ENCODE measurements at places on chromosomes 2 and 18.

- no peak for DNase-seq
These were observed 57.9 kb downstream of the DYNC1I2 start for GRCh38 chr2:171745141-171745540.

GRCh38 chr2:11903085-11903606 is 156.7 kb downstream of the LPIN1 start:
- DNase-seq = no peak

DNA sequence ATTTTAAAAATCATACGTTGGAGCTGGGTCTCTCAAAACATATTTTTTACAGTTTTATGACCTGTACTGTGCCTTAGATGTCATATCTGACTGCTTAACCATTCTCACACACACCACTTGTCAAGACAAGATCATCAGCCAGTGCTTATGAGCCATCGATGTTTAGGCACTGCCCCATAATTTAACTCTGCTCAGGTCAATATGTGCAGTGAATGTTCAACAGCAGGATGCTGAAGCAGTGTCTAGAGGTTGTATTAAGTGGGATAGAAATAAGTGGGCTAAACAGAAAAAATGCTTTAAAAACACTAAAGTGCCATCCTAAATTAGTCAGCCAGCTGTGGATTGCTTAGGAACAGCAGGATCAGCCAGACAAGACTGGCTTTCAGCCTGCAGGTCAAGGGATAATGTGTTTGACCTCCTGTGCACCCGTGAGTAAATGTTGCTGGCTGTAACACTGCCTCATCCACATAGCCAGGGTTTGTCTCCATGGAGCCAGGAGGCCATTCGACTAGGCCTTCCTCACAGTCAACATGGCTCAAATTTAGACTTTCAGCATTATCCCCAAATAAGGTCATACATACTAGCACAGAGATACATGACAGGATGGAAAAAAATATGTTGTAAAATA is 139.0 kb upstream of the NXPH2 start:
- no peak for DNase-seq

DNA sequence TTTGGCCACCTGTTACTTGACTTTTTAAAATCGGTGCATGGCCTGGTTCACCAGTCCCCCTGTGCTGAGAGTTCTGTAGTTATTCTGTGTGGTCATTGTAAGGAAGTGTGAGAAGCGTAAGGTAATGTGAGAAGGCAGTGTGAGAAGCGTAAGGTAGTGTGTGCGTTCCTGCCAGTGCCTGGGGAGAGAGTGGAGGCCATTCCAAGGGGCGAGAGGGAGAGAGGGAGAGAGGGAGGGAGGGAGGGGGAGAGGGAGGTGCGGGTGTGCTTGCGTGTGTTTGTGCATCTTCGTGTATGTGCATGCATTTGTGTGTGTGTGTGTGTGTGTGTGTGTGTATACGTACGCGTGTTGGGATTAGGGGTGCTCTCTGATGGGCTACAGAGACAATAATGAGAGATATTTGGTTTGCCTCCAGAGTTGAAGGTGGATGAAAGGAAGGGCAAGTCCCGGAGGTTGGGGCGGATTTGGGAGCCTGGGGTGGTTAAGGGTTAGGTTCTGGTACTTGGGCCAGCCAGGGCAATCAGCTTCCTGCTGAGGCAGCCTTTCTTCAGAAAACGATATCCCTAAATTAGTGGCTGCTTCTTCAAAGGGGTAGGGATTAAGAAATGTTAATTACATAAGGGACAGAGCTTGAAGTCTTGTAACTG is 53.7 kb downstream of the SGPP2 start:
- no peak for DNase-seq

DNA sequence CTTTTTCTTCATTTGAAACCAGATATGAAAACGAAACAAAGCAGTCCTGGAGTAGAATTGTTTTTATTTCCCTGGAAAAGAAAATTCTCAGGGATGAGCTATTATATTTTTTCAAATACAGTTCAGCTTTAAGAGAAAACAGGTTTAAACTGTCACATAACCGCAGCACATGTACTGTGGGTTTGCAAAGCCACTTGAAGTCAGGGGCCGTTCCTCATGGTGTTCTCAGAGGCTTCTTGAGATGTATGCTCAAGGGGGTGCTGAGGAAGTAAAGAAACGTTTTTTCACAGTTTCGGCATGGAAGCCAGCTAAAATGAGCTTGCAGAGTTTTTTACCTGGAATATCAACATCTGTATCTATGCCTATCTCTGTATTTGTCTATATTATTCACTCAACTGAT is 225.3 kb downstream of the MC4R start:
- no peak for DNase-seq

- DNase-seq = no peak
These were observed 751.2 kb downstream of the TSN start for GRCh38 chr2:122506620-122507019.

- DNase-seq = peak; percentile 39
These were observed 46.8 kb downstream of the MYO3B start for GRCh38 chr2:170224692-170225294.

DNA sequence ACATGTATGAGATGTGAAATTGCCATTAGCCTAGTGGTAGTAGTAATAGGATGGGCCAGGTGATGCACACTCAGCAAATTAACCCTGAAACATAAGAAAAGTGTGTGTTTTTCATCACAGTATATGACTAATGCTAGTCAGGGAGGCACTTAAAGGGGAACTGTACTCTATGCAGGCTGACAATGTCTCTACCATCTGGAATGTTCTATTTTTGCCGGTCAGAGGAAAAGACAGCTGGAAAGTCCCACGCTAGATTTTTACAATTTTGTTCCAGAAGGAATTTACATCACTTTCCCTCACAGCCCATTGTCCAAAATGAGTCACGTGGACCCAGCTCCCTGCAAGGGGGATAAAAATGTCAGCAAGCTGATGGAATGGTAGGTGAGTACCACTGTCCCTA is 746.3 kb upstream of the CHAC2 start:
- no peak for DNase-seq

- DNase-seq = no peak
These were observed 250.5 kb upstream of the NETO1 start for GRCh38 chr18:73118121-73118816.

DNA sequence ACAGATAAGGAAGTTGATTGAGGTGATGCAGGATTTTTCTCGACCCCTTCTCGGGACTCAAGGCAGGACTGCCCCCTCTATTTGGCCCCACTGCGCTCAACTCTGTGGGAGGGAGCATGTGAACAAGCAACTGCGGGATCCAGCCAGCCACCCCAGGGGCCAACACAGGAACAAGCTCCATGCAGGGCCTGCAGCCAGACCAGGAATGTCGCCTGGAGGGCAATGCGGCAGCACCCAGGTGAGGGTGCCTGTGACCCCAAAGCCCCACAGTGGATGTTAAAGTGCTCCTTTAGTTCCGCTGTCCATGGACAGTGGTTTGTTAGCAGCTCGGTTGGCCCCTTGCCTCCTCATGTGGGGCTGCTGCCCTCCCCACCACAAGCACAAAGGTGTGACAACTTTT is 57.1 kb downstream of the HRH4 start:
- no peak for DNase-seq

GRCh38 chr2:114659880-114660279 is 217.4 kb downstream of the DPP10 start:
- no peak for DNase-seq

DNA sequence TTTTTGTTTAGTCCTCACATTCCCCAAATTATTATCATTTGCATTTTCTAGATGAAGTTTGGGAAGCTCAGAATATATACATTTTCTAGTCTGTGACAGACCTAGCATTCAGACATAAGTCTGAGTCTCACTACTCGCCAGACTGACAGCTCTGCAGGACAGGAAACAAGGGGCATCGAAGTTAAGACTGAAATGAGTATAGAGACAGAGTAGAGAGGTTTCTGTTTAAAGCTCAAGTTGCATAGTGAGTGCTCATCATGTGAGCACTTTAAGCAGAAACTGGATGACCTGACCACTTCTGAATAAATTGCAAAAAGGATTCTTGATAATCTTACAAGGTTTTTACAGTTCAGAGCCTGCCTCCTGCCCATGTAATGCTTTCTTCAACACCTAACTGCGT is 1.1 kb downstream of the HADHB start:
- DNase-seq = no peak

DNA sequence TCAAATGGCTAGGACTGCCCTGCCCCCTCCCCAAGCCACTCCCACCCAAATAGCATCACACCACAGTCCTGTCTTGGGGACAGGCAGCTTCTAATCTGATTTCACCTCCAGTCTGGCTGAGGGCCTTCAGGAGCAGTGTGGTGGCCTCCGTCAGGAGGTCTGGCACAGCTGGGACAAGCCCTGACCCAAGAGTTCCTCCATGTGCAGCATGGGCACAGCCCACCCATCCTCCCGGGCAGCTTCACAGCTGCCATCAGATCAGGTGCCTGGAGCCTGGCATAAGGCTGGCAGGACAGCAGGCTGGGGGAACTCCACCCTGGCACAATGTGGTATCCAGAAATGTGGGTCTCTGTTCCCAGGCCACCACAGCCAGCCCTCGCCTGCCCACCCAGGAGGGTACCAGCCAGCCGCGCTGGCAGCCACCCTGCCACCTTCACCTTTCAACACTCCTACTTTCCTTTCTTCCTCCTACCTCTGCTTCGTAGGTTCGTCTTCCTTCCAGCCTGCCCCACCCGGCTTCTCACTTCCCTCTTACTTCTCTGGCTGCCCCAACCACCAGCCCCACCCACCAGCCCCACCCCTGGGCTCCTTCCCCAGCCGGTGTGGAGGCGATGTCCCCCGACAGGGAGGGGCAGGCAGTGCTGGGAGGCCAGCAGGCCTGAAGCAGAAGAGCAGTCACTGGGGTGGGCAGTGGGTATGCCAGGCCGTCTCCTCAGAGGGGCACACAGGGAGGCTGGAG is at the start of gene CAPG:
CAPG (minus strand) TSS at position 522 of the 739 bp plus-strand sequence. CDS start 8,221 bp downstream, outside the sequence.
- no peak for DNase-seq

DNA sequence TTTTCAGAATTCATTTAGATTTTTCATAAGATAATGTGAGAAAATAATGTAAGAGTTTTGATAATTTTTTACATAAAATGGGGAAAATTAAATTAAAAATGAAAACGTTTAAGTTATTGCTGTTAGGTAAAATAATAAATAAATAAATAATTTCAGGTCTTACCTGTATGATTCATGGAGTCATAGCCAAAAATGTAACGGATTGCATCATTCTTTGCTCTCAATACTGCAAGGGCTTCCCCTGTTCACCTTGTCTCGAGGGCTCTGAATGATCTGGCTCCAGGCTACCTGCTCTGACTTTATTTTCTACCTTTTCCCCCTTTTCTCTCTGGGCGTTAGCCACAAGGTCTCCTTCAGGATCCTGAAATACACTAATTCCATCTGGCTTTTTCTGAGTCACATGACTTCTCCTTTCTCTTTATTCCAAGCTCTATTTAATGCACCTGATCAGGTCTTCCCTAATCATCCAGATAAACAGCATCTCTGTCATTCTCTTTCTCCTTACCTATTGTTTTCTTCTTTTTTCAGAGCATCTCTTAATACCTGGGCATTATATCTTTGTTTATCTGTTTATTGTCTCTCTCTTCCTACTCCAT is 30.0 kb upstream of the CFAP36 start:
- DNase-seq = no peak

GRCh38 chr2:191981706-191982105 is 134.8 kb upstream of the CAVIN2 start:
- DNase-seq = no peak

- DNase-seq = no peak
These were observed 2.2 kb upstream of the NXPH2 start for GRCh38 chr2:138782383-138782782.

DNA sequence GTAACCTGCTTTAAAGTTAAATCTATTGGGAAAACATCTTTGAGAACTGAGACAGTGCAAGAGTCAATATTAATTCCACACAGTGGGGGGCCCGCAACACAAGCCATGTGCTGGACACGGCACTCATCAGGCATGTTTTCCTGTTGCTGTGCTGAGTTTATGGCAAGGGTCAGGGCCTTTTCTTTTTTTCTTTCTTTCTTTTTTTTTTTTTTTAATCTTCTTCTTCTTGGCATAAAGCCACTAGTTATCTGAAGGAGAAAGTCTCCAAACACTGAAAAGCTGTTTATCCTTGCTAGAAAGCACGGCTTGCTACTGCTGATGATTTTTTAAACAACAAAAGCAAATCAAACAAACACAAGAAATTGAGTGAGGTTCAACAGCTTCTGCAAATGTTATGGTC is 252.1 kb downstream of the ZNF521 start:
- no peak for DNase-seq

DNA sequence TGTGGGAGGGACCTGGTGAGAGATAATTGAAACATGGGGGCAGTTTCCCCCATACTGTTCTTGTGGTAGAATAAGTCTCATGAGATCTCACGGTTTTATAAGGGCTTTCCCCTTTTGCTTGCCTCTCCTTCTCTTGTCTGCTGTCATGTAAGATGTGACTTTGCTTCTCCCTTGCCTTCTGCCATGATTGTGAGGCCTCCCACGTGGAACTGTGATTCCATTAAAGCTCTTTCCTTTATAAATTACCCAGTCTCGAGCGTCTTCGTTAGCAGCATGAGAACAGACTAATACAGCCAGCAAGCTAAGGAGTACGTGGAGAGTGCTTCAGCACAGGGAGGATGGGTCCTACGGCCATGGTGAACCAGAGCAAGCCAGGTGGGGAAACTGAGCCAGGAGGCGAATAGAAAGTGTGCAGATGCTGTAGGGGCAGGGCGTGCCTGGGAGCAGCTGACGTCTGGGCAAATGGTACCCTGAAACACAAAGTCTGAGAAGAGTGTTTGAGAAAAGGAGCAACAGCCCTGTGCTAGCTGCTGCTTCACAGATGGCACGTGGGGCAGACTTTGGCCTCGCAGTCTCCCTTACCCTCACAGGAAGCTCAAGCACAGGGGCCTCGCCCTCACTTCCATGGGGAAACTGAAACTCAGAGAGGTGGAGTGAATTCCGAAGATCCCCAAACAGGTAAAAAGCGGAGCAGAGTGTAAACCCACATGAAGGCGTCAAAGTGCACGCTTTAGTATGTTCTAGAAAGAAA is 64.2 kb downstream of the MYT1L start:
- DNase-seq = no peak

DNA sequence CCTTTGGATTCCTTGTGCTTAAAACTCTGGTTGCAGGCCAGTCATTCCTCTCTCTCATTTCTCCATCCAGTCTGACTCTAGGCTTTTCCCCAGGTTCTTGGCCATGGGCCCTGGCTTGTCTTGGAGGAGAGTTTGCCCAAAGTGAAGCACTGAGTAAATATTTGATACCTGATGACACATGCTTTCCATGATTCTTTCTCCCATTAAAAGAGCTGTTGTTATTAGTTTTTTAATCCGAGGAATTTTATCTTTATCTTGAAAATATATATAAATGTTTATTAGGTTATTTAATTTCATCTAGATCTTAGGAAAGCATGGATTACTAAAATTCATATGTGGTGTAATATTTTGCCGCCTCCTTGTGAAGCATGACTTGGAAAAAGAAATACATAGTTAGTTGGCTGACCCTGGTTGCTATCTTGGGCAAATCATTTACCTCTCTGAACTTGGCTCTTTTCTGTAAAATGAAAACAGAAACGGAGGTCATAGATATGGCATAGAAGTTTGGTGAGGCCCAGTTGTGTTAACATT is 650.1 kb downstream of the SLC4A3 start:
- no peak for DNase-seq

DNA sequence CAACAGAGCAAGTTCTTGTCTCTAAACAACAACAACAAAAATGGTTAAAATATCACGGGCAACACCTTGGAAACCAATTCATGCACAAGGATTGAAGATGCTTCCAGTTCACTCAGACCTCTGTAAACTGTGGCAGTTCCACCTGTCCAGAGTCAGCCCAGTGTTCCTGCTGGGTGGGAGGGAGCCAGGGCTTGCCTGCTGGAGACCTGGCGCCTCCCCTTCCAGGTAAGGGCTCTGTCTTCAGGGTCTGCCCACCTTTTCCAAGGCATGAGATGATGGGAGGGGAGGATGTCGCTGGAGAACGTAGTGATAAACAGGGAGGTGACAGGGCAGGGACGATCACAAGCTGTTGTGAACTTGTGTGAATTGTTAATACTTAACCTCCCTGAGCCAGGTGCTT is 9.8 kb upstream of the GPC1 start:
- DNase-seq = no peak

- no peak for DNase-seq
These were observed 396.7 kb upstream of the DCC start for GRCh38 chr18:51943281-51943680.
